ENCODE measurements at places on chromosomes 6 and 20.

DNA sequence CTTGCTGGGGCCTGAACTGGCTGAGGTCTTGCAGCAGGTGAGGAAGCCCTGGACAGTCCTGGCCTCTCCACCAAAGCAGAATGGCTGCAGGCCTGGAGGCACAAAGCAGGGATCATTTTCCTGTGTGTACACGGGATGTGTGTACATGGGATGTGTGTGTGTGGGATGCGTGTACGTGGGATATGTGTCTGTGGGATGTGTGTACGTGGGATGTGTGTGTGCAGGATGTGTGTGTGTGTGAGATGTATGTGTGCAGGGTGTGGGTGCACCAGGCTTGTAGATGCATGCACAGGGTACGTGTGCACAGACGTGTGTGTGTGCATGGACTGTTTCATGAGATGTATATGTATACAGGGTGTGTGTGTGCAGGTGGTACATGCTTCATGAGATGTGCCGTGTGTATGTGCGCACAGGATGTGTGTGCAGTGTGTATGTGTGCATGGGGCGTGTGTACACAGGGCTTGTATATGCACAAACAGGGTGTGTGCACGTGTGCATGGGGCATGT, 7.9 kb upstream of the CHRNA4 start:
- no peak for DNase-seq

DNA sequence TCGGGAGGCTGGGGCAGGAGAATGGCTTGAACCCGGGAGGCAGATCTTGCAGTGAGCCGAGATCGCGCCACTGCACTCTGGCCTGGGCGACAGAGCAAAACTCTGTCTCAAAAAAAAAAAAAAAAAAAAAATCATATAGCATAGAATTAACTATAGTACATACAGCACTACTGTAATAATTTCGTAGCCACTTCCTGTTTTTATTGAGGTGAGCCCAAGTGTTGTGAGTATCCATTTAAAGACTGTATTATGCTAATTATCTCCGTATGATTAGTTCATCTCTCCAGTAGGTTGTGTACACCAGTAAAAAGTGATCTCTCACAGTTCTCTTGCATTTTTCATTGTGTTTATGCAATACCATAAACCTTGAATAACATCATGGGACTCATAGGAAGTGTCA, 70.6 kb downstream of the IYD start:
- DNase-seq = no peak

DNA sequence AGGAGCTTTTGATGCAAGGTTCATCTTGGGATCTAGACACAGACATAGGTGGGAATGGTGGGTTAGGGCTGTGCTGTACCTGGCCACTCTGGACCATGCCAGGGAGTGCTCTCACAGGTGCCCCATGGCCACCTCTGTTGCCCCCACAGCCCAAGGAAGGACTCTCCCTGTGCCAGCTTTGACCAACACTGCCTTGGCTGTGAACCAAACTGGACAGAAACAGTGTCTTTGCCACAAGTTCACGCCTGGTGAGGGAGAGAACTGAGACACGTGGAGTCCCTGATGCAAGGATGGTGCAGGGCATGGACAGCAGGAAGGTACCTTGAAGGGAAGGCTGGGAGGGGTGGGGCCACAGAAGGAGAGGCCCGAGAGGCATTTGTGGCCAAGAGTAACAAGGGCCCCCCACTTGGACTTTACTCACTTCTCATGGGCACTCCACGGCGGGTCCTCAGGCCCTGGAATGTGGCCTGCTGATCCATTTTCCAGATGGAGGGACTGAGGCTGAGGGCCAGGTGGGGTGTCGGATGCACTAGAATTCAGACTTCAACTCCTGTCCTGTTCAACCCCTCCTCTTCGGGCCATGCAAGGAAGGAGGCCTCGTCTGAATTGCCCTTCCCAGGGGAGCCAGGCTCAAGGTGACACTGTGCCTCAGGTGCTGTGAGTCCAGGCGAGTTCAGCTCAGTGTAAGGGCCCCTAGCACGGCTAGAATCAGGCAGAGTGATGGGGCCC, 103.3 kb downstream of the YTHDF1 start:
- no peak for DNase-seq

GRCh38 chr6:3229566-3230178, 2.2 kb upstream of the TUBB2B start:
- DNase-seq = no peak

- DNase-seq = no peak
These were observed 367 bp downstream of the C6orf62 start for GRCh38 chr6:24718449-24719124.

DNA sequence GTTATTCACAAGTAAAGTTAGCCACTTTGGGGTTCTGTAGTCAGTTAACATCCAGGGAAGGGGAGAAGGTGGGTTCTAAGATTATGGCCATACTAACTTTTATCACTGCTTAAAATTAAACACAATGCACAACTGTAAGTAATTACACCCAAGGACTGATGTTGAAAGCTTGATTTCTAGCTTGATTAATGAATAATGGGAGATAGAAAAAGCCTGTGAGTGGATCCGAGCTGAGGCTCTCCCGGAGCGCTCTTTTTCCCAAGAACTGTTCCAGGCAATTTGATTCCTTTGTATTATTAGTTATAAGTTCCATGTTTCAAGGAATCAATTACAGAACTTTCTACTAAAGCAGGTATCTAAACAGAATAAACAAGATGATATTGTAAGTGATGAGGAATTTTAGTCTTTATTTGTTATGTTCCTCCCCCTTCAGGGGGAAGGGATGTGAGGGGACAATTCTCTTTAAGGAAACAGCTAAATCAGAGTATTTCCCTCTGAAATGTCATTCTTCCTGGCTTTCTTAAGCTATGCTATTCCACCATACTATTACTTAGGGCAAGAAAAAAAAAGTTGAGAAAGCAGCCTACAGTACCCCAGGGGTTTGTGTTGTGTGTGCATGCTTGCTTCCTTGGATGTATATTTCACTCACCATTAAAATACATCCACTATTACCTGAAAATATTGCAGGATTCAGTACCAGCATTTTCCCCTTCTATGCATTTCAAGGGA, 3.8 kb downstream of the TSHZ2 start:
- DNase-seq = no peak

- peak; percentile 10 for DNase-seq
These were observed 85.2 kb downstream of the MBOAT1 start for GRCh38 chr6:20126789-20127653.

DNA sequence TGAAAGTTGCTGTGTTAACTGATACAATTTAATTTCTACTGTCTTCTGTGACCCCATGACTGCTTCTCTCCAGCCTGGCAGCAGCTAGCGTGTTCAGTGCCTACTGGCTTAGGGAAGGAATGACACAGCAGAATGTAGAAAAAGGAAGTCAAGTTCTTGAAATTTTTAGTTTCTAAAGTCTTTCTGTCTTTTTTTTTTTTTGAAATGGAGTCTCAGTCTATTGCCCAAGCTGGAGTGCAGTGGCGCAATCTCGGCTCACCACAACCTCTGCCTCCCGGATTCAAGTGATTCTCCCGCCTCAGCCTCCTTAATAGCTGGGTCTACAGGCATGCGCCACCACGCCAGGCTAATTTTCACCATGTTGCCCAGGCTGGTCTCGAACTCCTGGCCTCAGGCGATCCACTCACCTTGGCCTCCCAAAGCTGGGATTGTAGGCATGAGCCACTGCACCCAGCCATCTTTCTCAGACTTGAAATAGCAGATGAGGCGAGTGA, 39.3 kb downstream of the PCNA start:
- DNase-seq = no peak

DNA sequence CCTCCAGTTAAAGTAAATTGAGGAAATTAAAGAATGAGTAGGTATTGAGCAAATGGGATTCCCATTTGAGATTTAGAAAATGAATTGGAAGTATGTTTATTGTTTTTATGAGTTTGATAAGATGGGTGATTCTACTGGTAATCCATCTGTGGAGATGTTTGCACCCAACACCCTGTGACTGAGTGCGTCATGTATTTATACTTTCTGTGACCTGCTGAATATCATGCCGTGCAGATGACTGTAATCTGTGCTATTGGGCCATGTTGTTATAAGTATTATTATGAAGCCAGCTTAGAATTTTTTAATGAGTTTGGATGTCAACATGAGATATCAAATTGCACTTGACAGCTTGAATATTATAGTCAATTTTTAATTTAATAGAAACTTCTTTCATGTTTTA, 17.7 kb downstream of the FAM83B start:
- DNase-seq = no peak

- no peak for DNase-seq
These were observed 13.3 kb upstream of the TCFL5 start for GRCh38 chr20:62874964-62875344.

- DNase-seq = peak; percentile 59
These were observed 8.5 kb downstream of the TMEM242 start for GRCh38 chr6:157314705-157315321.

- no peak for DNase-seq
These were observed 50.4 kb downstream of the HLA-DPB1 start for GRCh38 chr6:33126101-33126714.

DNA sequence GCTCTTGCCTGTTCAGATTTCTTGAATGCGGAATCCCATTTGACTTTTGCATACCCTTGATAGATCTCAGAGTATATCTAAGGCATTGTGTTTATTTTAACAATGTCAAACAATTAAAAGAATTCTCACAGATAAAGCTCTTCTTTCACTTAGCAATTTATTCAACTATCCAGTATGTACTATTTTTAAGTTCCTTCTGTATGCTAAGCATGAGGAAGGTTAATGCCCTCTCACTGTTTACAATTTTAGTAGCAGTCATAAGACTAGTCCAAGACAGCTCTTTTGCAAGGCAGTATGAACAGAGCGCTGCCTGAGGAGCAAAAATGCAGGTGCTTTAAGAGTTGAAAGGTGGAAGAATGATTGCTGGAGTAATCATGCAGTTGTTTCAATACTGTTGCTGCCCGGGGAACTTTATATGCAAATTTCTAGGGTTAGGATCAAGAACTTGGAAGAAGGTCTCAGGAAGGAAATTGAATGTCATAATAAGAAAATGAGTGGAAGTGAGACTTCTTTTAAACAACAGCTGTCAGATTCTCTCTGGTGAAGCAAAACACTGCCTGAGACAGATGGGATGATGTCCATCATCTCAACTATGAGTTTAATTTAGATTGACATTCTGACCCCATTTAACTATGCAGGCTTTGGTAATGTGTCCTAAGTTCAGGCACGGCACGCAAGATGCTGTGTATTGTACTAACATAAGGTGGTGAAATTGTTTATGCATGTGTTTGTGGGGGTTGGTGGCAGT, 1303.5 kb upstream of the CITED2 start:
- no peak for DNase-seq

DNA sequence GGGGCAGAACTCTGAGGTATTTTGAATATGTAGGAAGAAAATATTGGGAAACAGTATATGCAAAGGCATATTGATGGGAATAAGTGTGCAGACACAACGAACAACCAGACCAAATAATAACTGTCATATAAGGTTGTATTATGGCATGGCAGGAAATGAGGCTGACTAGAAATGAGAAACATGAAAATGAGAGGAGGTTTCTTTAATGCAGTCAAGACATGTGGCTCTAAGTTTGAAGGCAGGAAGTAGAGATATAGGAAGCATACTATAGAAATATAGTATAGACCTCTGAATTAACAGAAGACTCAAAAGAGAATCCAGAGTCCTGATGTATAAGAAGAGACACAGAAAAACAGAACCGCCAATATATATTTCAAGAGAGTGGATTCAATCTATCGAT, 459.7 kb upstream of the PTCHD4 start:
- DNase-seq = no peak

GRCh38 chr6:57216235-57217101, 5.6 kb downstream of the RAB23 start:
- no peak for DNase-seq

DNA sequence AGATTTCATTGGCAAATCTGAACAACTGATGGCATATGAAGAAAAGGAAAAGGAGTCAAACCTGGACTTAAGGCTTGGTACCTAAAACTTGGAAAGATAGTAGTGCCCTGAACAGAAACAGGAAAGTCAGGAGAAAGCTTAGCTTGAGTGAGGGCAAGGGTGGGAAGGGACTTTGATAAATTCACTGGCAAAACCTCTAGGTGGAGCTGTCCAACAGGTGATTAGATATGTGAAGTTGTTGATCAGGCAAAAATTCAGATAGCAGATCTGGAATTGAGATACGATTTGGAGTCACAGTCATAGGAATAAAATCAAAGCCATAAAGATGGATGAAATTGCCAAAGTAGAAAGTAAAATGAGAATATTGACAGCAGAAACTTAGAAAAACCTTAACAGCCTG, 16.1 kb upstream of the ZNF292 start:
- no peak for DNase-seq

- no peak for DNase-seq
These were observed 2.6 kb downstream of the PACSIN1 start for GRCh38 chr6:34468378-34468892.

DNA sequence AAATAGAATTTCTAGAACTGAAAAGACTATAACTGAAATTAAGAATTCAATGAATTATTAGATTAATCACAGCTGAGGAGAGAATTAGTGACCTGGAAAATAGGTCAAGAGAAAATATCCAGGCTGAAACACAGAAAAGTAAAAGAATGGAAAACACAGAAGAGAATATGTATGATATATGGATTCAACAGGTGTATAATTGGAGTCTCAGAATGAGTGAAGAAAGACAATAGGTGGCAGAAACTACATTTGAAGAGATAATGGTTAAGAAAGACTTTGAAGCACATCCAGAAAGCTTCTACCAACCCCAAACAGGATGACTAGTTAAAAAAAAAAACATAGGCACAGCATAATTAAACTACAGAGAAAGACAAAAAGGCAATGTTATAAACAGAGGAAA, 196.2 kb upstream of the ASCC3 start:
- DNase-seq = no peak

- DNase-seq = no peak
These were observed 158.1 kb upstream of the ARG1 start for GRCh38 chr6:131414956-131415355.

Measured in fibroblast of skin of left quadriceps (primary cell).